Progenitor cell of endocrine pancreas (in vitro differentiated cells): ENCODE measurements at places on chromosomes 3 and 15. TPM values are rescaled to one million over a fixed set of nuclear protein-coding genes. Genes with fewer than 3 reads are reported as not detected.

FHIT gene
- 16.1 and 18.4 TPM in 2 replicates for total RNA-seq

IL17RE gene
- total RNA-seq: 4.9 and 7.0 TPM in 2 replicates

NMB gene
- total RNA-seq: 4.9 and 6.1 TPM in 2 replicates

RFT1 gene
- 22.0 and 22.5 TPM in 2 replicates for total RNA-seq

RAD51 gene
- total RNA-seq: 13.2 and 16.0 TPM in 2 replicates

DNA sequence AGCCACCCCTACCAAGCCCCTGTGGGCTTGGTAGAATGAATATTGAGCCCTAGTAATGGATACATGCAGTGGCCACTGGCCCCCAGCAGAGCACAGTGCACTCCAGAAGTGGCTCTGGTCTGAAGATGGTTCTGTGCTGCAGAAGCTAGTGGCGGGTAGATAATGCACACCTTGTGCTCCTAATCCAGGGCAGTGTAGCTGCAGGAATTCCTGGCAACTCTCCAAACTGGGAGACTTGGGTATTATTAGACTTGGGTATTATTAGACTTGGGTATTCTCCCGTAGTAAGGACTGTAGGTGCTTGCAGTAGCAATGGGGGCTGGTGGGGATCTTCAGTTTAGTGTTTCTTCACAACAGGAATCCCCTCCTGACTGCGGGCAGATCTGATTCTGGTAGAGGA lies 34.7 kb downstream of the NUSAP1 start:
- DNase-seq: no peak

GRCh38 chr3:31439890-31440750 lies 92.6 kb upstream of the STT3B start:
- no peak for DNase-seq

DNA sequence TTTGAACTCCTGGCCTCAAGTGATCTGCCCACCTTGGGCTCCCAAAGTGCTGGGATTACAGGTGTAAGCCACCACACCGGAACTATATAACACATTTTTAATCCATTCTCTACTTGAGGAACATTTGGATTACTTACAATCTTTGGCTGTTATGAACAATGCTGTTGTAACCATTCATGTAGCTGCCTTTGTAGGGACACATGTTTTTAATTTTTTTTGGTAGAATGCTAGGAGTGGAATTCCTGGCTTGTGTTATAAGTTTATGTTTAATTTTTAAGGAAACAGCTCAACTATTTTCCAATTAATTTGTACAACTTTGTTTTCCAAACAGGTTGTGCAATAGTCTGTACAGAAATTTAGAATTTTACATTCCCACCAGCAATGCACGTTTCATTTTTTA lies 51.7 kb downstream of the GPR149 start:
- DNase-seq: no peak

- DNase-seq: no peak
Observed at GRCh38 chr3:133831966-133832801, 26.6 kb downstream of the SRPRB start.

GRCh38 chr15:62549345-62549970 lies 384.4 kb upstream of the C2CD4B start:
- no peak for DNase-seq

DNA sequence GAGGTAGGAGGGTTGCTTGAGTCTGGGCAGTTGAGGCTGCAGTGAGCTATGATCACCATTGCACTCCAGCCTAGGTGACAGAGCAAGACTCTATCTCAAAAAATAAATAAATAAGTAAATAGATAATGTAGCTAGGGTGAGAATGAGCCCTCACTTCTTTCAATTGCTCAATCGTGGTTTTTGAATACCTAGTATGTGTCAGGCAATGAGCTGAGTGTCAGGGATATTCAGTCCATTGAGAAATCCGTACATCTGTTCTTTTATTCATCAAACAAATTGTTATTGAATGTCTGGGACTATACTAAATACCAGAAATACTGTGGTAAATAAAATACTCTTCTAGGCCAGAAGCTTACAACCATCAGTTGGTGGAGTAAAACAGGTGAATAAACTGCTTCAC lies 6.2 kb upstream of the ZNF148 start:
- DNase-seq: no peak

GRCh38 chr15:29557171-29557570 lies 265.1 kb downstream of the TJP1 start:
- DNase-seq: no peak

DNA sequence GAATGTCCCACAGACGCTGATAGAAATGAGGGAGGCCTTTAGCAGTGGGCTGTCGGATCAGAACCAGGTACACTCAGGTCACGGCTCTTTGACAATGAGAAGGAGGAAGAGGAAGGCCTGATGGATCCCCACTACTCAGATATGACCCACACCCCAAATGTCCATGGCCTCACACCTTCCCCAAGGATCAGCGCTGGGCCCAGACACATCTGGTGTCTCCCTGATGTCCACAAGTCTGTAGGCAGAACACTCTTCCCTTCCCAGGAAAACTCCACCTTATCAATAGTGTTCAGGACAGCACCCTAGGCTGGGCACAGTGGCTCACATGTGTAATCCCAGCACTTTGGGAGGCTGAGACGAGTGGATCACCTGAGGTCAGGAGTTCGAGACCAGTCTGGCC lies 33.3 kb upstream of the SFMBT1 start:
- DNase-seq: no peak

DNA sequence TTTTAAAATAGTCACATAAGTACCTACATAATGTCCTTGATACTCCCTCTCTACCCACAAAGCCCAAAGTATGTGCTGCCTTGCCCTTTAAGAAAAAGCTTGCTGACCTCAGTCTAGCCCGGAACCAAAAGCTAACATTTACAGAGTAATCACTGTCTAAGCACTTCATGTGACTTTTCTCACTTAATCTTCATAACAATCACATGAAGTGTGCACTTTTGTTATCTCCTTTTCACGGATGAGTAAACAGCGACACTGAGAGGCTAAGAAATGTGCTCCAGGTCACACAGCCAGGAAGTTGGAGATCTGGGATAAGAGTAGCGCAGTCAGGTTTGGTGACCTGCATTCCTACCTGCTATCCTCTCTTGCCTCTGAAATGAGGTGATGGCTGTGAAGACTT lies 194.0 kb downstream of the ITPR1 start:
- DNase-seq: no peak

GRCh38 chr15:76217029-76217881 lies 94.0 kb downstream of the ETFA start:
- DNase-seq: no peak

DNA sequence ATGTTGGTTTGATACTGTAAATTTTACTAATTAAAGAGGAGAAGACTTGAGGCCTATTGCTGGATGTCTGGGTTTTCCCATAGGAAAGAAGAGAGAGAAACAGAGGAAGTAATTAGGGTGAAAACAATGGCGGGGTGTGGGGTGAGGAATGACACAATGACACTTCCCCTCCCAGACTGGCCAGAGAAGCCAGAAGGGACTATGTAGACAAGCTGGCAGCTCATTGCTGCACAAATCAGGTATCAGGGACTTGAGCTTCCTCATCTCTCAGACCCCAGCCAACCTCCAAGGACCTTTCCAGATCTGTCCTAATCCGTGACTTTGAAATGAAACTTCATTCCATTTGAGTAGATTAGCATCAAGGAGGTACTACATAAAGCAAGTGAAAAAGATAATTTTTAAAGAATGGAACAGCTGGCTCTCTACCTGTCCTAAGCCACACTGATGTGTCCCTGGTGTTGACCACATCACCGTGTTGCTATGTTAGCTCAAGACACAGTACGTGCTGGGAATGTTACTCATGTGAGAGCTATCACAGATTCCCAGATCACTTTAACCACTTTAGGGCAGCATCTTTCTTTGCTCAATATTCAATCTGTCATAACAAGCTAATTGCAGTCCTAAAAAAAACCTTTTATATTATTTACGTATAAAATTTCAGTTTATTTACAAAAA lies 22.2 kb downstream of the TMEM212 start:
- DNase-seq: no peak

- DNase-seq: no peak
Observed at GRCh38 chr3:66029443-66029842, 9.3 kb downstream of the MAGI1 start.

GRCh38 chr3:181568248-181568647 lies 143.5 kb upstream of the SOX2 start:
- DNase-seq: no peak

DNA sequence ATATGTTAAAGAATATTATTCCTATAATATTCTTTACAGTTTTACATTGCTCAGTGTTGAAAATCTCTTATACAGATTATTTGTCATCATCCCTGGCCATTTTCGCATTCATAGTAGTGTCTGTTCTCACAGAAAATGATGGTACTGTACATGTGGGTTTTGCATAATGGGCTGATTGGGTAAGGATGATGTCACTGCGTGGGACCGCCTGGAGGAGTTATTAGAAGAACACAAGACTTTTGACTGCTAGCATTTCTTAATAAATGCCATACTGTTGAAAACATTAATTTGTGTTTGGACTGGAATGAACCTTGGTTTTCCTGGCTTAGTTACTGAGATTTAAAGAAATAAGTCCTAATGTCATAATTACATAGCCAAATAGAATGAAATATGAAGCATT lies 20.3 kb downstream of the LRCH3 start:
- DNase-seq: no peak

DNA sequence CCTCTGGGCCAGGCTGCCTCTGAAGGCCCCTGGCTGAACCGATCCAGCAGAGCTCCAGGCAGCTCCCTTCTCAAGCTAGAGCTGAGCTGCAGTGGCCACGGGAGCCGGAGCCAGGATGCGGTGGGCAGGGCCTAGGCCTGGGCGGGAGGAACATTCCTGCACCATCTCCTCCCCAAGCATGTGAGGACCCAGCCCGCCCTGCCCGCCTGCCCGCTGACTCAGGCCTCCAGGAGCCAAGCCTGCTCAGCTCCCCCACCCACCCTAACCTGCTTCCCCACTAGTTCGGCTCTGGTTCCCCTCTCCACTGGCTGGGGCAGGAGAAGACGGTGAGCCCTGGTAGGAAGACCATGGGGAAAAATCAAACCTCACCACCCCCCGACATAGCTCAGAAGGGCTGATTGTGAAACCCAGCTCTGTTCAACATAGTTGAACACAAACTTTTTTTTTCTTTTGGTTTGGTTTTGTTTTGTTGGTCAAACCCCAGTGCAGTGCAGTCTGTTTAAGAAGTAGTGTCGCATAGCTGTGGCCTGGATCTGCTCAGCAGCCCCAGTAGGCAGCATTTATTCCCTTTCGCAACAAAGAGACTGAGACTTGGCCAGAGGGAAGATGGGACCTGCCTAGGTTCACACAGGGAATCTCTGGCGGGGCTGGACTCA lies 13.5 kb downstream of the SNX33 start:
- no peak for DNase-seq

DNA sequence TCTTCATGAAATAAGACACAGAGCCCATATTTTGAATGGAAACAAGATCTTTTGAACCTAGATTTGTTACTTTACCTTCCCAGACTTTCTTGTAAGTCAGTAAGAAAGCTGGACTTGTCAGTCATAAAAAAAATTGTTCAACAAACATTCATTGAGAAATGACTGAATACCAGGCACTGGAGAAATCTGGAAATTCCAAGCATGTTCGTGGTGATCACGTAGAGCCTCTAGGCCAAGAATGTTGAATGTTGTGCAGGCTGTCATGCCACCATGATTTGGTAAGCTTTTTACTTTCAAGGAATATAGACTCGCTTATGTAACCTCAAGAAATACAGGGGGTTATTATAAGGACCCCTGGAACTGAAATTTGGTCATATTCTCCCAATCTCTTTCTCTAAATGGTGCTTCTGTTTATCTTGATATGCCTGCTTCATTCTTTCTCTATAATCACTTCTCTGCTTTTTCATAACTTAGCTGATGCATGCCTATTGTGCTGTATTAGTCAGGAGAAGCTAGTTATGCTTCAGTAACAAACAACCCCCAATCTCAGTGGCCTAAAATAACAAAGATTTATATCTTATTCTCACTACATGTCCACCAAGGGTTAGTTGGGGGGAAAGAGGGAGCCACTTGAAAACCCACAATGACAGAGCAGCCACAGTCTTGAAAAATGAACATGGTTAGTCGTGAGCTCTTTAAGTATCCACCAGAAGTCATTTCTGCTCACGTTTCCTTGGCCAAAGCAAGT lies 3.4 kb upstream of the TPM1 start:
- DNase-seq: no peak

- no peak for DNase-seq
Observed at GRCh38 chr15:71447328-71448250, 332.3 kb downstream of the THSD4 start.

GRCh38 chr15:62903437-62903836 lies 139.1 kb upstream of the TPM1 start:
- no peak for DNase-seq

DNA sequence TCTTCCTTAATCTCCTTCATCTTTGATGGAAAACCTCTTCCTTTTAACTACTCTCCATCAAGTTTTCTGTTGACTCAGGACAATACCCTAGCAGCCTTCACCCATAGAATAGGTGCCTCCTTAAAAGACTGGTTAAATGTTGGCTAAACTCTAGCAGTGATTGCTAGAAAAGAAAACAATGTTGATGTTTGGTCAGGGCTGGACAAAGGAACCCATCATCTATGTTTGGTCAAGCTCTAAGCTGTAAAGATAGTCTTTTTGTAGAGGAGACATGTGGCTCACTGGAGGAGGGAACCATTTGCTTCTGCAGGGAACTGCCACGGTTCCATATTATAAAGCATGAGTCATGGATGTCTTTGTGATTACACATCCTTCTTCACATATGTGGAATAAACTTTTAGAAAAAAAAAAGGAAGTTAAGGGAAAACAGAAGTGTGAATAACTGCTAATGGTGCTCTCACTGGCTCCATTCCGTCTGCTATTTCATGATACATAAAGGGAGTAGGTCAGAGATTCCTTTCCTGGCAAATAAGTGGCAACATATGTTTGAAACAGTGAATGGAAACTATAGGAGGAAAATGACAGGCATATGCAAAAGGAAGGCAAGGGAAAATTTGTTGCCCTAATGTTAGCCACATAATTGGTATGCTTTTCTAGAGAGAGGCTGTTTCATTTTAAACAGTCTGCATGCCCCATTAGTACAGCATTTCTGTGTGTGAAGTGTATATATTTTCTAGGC lies 78.2 kb downstream of the CMSS1 start:
- DNase-seq: no peak

- DNase-seq: no peak
Observed at GRCh38 chr3:46092702-46093080, 65.4 kb upstream of the XCR1 start.

- no peak for DNase-seq
Observed at GRCh38 chr3:55128225-55128823, 200.5 kb upstream of the LRTM1 start.
